ENCODE measurements at places on chromosomes 6 and 20. TPM values are rescaled to one million over a fixed set of nuclear protein-coding genes. Genes with fewer than 3 reads are reported as not detected.

DNA sequence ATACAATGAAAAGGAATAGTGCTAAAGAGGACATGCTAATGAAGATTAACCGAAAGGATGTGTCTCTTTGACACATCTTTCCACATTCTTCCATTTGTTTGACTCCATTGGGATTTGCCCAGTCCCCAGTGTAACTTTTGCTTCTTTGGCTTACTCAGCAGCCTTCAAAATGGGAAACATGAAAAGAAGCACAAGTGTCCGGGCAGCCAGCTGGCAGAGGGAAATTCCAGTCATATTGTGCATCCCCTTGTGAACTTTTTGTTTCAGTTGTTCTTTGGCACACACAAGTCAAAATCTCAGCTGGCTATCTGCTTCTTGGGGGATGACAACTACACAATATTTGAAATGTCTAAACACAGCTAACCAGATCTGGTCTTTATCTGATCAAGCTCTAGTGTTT is 157.4 kb downstream of the OGFRL1 start:
- no peak for DNase-seq

GRCh38 chr6:106450653-106451052 is 90.1 kb downstream of the CRYBG1 start:
- no peak for DNase-seq

DNA sequence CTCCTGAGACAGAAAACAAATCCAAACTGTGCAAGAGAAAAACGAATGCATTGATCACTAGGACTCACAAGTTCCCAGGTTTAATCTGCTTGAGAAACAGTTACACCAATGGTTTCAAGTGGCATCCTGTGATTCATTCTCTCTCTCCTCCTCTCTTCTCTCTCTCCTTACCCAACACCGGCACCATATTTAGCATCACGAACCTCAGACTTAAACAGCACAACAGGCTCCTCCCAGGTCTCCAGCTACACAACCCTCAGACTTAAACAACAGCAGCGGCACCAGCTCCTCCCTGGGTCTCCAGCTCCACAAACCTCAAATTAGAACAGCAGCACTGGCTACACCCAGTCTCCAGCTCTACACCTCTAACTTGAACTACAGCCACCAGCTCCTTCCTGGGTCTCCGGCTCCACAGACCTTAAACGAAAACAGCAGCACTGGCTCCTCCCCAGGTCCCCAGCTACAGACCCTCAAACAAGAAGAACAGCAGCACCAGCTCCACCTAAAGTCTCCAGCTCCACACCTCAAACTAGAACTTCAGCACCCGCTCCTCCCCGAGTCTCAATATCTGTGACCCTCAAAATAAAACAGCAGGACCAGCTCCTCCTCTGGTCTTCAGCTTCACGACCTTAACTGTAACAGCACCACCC is 355.9 kb downstream of the PREX1 start:
- no peak for DNase-seq

- DNase-seq = no peak
Measured at GRCh38 chr6:153625089-153625488, 414.0 kb upstream of the OPRM1 start.

DNA sequence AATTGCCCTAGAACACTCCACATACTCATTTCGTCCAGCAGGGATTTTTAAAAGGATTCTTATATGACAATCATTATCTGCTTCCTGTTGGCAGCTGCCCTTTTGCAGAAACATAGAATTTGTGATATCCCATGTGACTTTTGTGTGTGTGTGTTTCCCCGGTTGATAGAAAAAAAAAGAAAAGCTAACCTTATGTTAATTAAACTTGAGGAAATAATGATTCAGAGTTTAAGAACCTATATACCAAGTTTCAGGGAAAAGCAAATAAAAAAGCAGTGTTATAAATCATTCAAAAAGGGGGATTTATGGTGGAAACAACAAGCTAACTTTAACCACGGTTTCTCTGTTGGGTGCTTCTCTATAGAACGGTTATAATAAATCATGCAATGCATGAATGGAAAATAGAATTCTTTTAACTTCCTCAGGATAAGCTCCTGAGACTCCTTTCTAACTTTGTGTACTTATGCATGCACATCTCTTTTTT is 826.9 kb upstream of the EYS start:
- no peak for DNase-seq

DNA sequence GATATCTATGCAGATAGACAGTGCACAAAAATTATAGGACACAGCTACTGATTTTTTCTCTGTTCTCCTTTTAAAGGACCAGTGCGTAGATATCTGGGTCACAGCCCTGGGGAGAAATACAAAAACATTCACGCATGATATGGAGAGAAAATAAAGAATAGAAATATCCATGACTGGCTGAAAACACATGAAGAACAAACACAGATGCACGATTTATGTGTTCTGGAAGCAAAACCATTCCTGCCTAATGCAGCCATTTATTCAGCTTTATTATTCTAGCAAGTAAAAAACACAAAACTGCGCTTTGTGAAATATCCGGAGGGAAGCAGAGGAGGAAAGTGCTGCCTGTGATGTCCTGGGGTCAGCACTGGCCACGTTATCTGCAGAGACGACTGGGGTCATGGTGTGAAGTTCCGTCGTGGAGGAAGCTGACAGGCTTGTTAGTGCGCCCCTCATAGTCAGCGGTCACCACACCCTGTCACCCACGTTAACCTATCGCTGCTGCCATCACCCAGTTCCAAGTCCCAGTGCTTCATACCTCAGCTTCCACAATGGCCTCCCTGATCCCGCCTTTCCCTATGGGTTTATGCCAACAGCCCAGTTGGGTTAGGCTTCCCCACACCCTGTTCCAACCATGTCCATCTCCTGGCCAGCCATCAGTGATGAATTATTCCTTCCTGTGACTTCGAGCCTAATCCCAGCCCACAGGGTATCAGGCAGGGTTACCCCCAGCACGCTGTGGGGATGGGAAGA is 86.6 kb upstream of the RPS6KA2 start:
- no peak for DNase-seq

- DNase-seq = no peak
Measured at GRCh38 chr6:123636782-123637181, at the start of gene TRDN. Gene TRDN (minus strand): TSS chr6:123636950. CDS start chr6:123636775, 175 bp downstream.

DNA sequence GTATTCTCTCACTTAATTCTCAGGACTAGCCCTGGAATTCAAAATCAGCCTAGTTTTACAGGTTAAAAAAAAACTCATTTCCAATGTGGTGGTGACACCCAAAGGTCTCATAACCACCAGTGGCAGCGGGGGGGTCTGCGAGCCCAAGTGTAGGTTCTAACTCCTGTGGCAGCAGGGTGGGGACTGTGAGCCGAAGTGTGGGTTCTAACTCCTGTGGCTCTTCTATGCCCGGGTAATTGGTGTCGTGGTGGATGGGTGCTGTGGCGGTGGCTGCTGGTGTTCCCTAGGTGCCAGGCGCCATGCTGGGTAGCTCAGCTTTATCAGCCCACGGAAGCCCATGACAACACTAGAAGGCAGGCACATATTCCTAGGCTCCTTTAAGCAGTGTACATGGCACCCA is 4.9 kb upstream of the ANKRD60 start:
- no peak for DNase-seq

DNA sequence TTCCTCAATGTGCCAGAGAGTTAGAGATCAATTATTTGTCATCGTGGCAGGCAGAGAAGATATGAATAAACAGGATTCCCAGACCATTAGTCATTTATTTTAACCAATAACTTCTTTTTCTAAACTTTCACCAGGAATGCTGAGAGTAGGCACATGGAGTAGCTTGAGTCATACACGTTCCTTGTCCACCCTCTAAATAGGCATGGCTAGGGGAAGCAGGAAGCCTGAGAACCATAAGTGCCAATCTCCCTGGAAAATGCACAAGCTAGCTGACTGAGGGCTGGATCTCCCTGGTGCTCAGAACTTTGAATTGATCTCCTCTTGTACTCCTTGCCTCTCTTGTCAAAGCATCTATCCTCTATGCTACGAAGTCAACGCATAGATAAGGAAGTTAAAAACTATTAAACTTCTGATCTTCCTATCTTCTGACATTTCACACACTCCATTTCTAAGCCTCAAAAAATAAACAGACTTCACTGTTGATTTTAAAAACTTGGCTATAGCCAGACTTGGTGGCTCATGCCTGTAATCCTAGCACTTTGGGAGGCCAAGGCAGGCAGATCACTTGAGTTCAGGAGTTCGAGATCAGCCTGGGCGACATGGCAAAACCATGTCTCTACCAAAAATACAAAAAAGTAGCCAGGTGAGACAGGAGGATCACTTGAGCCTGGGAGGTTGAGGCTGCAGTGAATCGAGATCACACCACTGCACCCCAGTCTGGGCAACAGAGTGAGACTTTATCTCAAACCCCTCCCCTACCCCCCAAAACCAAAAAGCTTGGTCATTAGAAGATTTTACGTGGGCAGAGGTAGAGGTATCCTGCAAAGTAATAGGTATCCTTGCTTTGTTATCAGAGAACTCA is 11.8 kb downstream of the ADTRP start:
- DNase-seq = no peak

GRCh38 chr20:11851646-11852045 is 66.0 kb upstream of the BTBD3 start:
- no peak for DNase-seq

- no peak for DNase-seq
Measured at GRCh38 chr6:36289281-36289878, 19.5 kb downstream of the PNPLA1 start.

GRCh38 chr6:115194981-115195638 is 852.3 kb upstream of the HS3ST5 start:
- no peak for DNase-seq

DNA sequence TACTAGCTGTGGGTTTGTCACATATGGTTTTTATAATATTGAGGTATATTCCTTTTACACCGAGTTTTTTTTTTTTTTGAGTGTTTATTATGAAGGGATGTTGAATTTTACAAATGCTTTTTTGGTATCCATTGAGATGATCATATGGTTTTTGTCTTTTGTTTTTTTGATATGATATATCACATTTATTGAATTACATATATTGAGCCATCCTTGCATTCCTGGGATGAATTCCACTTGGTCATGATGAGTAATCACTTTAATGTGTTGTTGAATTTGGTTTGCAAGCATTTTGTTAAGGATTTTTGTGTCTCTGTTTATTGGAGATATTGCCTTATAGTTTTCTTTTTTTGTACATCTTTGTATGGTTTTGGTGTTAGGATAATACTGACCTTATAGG is 3.3 kb upstream of the ZNF337 start:
- no peak for DNase-seq

DNA sequence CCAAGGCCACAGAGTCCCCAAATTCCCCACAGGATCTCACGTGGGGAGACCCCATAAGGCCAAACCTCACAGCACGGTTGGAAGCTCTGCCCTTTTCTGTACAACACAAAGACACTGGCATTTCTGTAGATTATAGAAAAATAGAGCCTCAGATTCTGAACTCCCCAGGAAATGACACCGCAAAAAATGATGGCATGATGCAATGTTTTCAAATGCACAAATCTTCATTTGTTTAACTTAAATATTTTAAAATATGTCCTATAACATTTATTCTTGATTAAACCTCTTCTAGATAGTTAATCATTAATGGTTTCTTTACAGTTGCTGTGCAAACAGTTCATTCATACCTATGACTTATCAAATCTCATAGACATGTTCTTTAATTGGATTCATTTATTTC is 33.8 kb downstream of the SIM1 start:
- no peak for DNase-seq

DNA sequence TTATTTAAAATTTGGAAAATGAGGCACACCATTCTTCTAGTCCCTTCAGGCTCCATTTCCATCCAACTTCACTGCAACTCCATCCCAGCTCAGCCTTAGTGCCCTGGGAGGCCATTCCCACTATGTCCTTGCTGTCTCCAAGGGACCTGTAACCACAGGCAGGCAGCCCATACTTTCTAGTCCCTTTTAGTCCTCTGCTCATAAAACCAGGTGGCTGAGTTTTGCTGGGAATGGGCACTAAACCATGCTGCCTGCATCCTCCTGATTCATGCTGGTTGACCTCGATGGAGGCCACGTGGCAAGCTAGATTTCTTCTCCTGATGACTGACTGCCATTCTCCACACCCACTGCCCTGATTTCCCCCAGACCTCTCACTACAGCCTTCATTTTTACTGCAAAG is 27.5 kb upstream of the MYMX start:
- no peak for DNase-seq

- no peak for DNase-seq
Measured at GRCh38 chr20:22540832-22541231, 43.5 kb downstream of the FOXA2 start.

DNA sequence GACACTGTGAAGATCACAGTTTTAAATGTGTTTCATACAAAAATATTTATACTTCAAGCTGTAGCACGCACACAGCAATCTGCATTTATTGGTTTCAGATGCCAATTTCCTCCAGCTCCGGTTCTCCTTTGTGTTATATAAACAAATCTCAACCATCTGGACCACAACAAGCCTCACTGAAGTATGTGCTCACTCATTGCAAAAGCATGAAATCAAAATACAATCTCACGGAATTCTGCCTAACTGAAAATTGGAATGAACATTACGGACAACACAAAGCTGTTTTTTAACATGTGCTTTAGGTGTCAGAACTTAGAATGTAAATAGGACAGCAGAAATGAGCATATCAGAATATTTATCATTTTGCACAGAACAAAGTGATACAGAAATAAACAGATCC is 38.0 kb downstream of the RCAN2 start:
- DNase-seq = no peak

- DNase-seq = no peak
Measured at GRCh38 chr20:39862470-39862891, 826.6 kb downstream of the MAFB start.

GRCh38 chr20:41344938-41345728 is 4.5 kb downstream of the LPIN3 start:
- DNase-seq = no peak

- no peak for DNase-seq
Measured at GRCh38 chr6:129478379-129478778, 231.6 kb downstream of the ARHGAP18 start.

Gene GTSF1L
- total RNA-seq = not detected

Gene CALHM5
- 1.8 TPM for total RNA-seq

Gene NHSL1
- 44.3 TPM for total RNA-seq

Gene BNIP5
- total RNA-seq = 7.4 TPM

Gene KHDC1
- 2.9 TPM for total RNA-seq

Gene EPPIN
- not detected for total RNA-seq

Gene HSPA12B
- total RNA-seq = 5.4 TPM

Gene SPAG4
- 7.2 TPM for total RNA-seq

Gene PSORS1C1
- total RNA-seq = 11.0 TPM

Gene JAG1
- total RNA-seq = 36.8 TPM

Gene GLP1R
- 0.06 TPM for total RNA-seq

Gene RNF217
- 32.1 TPM for total RNA-seq

Gene BIRC7
- total RNA-seq = 0.14 TPM

Gene TPD52L1
- 71.3 TPM for total RNA-seq

Gene TULP1
- not detected for total RNA-seq

Gene EFCAB8
- total RNA-seq = 0.20 TPM

Gene FRMD1
- total RNA-seq = not detected

Gene ZNF165
- total RNA-seq = 1.5 TPM

Gene HACE1
- total RNA-seq = 9.5 TPM

Gene ZNFX1
- total RNA-seq = 35.3 TPM

Gene RAMACL
- 1.1 TPM for total RNA-seq

Gene PBOV1
- not detected for total RNA-seq

Data from mucosa of gallbladder (tissue), 1 donor.